Dermis blood vessel endothelial cell (primary cell): ENCODE measurements at places on chromosomes 3 and 15.
A peak's percentile ranks its signal among the peaks of the same experiment; 100 is the strongest.

GRCh38 chr3:46701181-46701939 lies at the start of gene TMIE:
TSS of gene TMIE (plus strand) at chr3:46701392. CDS start at chr3:46701488, 96 bp downstream.
- no peak for DNase-seq

- no peak for DNase-seq
Observed at GRCh38 chr3:160797356-160797755, 41.3 kb downstream of the PPM1L start.

DNA sequence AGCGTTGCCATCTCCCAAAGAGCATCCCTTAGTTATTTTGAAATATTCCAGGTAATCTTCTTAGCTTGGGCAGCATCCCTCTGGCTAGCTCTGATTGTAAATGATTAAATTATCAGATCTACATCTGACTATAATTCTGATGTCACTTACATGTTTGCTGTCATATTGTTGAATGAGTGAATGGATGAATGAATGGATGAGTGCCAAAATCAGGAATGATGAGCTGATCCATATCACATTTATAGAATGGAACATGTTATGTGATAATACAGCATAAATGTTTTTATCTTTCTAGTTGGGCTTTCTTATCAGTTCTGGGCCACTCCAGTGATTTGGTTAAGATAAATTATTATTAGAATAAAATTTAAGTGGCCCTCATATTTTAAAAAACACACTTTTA lies 14.0 kb downstream of the FAN1 start:
- DNase-seq, result no peak

- DNase-seq, result peak; percentile 91
Observed at GRCh38 chr3:48662753-48663488, at the start of gene CELSR3. TSS of gene CELSR3 (minus strand) at chr3:48662886. CDS start at chr3:48662634, 252 bp downstream.

- peak; percentile 86 for DNase-seq
Observed at GRCh38 chr3:123791417-123791816, 92.7 kb downstream of the MYLK start.
